ENCODE measurements at places on chromosomes 12 and 14. TPM values are rescaled to one million over a fixed set of nuclear protein-coding genes. Genes with fewer than 3 reads are reported as not detected.

GYS2 gene
- total RNA-seq, result not detected

AQP2 gene
- not detected for total RNA-seq

MYO1A gene
- 19.3 TPM for total RNA-seq

FAM181A gene
- not detected for total RNA-seq

NRXN3 gene
- 0.29 TPM for total RNA-seq

- no peak for DNase-seq
Observed at GRCh38 chr12:132393245-132393795, 63.9 kb upstream of the GALNT9 start.

DNA sequence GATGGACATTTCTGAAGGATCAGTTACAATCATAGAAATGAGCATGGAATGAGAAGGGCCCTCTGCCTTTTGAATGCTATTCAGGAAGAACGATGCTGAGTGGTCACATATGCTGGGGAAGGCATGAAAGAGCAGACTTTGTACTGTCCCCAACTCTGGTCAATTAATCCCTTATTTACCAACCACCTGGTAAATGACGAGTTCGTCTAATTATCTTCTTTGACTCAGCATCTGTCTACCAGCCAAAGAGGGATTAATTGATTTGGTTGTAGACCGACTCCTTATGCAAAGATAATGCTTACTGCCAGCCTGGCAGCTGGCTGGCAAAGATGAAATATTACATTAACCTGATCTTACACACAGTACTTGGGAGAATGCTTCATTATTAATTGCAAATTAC is 152.2 kb downstream of the CHST11 start:
- no peak for DNase-seq

DNA sequence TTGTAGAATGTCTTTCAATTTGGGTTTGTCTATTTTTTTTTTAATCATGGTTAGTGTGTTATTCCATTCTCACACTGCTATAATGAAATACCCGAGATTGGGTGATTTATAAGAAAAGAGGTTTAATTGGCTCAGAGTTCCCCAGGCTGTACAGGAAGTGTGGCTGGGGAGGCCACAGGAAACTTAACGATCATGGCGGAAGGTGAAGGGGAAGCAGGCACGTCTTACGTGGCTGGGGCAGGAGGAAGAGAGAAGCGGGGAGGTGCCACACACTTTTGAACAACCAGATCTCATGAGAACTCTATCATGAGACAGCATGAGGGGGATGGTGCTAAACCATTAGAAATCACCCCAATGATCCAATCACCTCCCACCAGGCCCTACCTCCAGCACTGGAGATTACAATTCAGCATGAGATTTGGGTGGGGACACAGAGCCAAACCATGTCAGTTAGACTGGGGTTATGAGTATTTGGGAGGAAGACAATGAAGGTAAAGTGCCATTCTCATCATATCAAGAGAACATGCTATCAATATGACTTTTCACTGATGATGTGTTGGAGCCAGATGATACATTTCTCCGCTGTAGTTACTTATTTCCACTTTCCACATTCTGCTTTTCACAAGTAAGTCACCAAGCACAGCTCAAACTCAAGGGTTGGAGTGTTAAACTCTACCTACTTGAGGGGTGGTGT is 45.8 kb downstream of the AP5M1 start:
- DNase-seq, result no peak

DNA sequence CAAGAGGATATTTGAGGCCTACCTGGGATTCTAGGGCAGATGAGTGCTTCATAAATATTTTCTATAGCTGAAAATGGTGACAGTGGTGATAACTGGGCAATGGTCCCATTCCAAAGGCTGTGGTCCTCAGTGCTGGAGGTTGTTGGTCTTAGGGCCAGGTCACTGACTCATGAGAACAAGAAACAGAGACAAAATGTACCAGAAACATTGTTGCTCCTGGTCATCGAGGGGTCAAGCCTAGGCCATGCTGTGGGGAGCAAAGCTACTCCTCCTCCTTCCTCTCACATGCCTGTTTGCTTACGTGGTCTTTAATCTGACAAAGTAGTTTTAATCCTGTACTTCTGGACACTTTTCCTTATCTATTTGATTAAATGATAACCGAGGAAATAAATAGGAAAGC is 33.8 kb downstream of the ERG28 start:
- no peak for DNase-seq

DNA sequence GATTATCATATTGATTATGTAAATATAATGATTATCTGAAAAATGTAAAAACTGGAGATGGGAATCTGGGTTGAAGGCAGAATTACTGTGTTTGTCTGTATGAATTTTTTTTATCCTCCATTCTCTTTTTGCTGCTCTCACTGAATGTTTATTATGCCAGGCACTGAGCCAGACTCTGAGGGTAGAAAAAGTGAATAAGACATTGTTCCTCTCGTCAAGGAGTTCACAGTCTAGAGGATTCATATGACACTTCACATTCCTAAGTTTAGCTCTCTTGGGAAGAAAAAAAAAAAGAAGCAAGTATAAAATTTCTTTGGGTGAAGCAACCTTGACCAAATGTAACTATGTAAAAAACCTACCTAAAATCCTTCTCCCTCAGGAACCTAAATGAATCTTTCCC is 120.9 kb upstream of the LMO3 start:
- DNase-seq, result no peak

DNA sequence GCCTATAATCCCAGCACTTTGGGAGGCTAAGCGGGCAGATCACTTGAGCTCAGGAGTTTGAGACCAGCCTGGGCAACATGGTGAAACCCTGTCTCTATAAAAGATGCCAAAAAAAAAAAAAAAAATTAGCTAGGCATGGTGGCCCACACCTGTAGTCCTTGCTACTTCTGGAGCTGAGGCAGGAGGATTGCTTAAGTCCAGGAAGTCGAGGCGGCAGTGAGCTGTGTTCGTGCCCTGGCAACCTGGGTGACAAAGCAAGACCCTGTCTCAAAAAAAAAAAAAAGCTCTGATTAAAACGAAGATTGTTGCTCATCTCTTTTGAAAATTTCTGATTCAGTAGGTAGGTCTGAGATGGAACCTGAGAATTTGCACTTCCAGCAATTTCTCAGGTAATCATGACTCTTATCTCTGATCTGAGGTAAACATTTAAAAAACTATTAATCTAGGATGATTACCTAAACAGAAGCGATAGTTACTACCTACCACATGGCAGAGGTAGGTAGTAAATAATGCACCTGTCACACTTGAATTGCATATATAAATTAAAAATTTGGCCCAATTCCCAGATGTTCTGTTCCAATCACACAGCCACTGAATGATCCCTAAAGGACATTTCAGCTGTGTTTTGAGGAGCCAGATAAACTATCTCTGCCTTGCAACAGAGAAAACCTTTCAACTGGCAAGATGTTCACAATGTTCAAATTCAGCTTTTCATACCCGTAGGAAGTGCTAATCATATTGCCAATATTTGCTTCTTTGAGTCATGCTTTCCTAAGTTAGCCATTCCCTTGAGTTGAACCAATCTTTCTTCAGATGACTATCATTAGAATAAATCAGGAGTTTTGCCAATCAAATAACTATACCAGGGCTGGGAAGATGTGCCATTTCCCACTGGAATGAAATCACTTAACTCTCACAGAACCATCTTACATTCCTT is 4.2 kb upstream of the TEP1 start:
- DNase-seq, result no peak

- no peak for DNase-seq
Observed at GRCh38 chr14:33343016-33343415, 404.3 kb downstream of the NPAS3 start.

DNA sequence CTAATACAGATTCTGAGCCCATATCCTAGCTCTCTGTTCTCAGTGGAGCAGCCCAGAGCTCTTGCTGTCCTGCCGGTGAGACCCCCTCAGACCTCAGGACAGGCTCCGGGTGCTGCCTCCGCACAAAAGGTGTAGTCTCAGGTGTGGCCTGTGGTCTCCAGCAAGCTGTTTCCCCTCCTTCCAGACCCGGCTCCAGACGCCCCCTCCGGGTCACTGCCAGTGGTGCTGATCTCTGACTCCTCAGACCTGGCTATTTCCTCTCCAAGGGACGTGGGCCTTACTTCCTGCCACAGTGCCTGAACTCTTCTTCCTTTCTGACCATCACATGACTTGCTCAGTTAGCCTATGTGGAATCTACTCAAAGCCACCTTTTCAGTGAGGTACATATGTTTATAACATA is 337.5 kb downstream of the GLT1D1 start:
- no peak for DNase-seq

- DNase-seq, result no peak
Observed at GRCh38 chr12:2284321-2284813, 231.6 kb downstream of the CACNA1C start.

DNA sequence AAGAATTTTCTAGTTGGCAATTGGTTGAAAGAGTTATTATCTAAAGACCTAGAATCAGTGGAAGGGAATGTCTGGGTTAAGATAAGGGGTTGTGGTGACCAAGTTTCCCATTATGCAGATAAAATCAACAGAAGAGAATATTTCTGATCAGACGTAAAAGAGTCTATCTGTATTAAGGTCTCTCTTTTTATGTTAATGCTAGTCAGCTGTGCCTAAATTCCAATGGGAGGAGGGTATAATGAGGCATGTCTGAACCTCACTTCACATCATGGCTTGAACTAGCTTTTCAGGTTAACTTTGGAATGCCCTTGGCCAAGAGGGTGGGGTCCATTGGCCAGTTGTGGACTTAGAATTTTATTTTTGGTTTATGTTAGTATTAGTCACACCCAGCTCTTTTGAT is 34.3 kb upstream of the CHST11 start:
- no peak for DNase-seq

DNA sequence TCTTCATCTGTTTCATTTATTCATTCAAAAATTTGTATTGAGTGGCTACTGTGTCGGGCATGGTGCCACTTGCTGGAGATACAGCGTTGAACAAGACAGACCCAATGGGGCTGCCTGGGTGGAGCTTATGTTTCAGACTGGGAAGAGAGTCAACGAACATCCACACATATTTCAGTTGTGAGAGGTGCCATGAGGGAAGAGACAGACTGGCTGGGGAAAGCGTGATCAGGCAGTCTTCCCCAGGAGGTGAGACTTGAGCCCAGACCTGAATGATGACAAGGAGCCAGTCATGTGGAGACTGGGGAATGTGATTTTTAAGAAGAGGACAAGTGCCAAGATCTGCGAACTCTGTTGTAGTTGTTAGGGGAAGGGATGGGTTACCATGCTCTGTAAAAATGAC is 12.2 kb downstream of the BICD1 start:
- no peak for DNase-seq

GRCh38 chr12:21451529-21451928 is 14.1 kb downstream of the PYROXD1 start:
- DNase-seq, result no peak

GRCh38 chr14:81206115-81206514 is 14.6 kb downstream of the GTF2A1 start:
- DNase-seq, result no peak

DNA sequence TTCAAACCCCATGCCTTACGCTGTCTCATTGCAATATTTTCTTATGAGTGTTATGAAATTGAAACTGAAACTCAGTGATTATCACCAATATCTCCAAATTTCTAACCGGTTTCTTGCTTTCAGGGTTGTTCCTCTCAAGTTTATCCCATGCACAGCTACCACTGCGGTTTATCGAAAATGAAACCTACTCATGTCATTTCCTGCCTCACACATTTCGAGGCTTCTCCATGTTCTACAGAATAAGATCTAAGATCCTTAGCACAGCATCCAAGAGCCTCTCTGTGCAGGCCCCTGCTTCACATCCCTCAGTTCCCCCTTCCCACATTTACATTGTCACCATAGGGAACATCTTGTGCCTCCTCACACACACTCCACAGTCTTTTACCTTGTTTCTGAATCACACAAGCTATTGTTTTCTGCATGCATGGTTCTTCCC is 45.5 kb upstream of the FAR2 start:
- DNase-seq, result peak; percentile 47

GRCh38 chr14:102922490-102923200 is at the start of gene AMN:
Gene AMN, plus strand, starts transcription at chr14:102922663. Its CDS starts 26 bp downstream, at chr14:102922689.
- no peak for DNase-seq

GRCh38 chr12:101931498-101932326 is 54.3 kb downstream of the DRAM1 start:
- no peak for DNase-seq

DNA sequence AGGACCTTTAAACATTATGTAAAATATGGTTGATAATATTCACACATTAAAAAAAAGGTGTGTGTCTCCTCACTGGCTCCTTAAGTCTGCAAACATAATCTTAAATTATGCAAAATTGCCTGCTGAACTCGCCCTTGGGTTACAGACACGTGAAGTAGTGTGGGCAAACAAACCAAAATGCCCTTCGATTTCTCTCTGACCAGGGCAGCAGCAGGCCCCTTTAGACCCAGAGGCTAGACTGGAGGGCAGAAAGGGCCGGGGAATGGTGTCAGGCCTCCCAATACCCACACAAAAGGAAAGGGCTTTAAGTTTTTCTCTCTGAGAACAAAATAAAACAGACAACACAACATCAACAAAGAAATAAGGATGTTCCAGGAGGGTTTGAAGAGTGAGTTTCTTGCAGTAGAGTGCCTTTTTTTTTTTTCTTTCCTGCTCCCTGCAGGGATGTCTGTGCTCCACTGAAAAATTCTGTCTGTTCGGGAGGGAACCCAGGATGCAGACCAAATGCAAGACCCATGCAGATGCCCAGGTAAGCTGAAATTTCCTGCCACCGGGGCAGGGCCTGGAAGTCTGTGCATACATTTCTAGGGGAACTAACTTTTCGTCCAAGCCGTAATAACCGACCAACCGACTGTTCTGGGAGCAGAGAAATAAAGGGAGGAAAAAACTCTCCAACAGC is 1.7 kb downstream of the TBX3 start:
- no peak for DNase-seq

- DNase-seq, result no peak
Observed at GRCh38 chr12:85627584-85627983, 208.6 kb downstream of the RASSF9 start.

GRCh38 chr12:98870504-98870903 is 225.4 kb downstream of the APAF1 start:
- peak; percentile 11 for DNase-seq

GRCh38 chr14:81273521-81273920 is 52.8 kb upstream of the GTF2A1 start:
- DNase-seq, result no peak

- no peak for DNase-seq
Observed at GRCh38 chr12:62191491-62192179, 68.6 kb upstream of the USP15 start.

GRCh38 chr12:99055299-99055698 is 410.2 kb downstream of the APAF1 start:
- DNase-seq, result no peak

GRCh38 chr12:79114896-79115295 is 250.3 kb downstream of the SYT1 start:
- no peak for DNase-seq

DNA sequence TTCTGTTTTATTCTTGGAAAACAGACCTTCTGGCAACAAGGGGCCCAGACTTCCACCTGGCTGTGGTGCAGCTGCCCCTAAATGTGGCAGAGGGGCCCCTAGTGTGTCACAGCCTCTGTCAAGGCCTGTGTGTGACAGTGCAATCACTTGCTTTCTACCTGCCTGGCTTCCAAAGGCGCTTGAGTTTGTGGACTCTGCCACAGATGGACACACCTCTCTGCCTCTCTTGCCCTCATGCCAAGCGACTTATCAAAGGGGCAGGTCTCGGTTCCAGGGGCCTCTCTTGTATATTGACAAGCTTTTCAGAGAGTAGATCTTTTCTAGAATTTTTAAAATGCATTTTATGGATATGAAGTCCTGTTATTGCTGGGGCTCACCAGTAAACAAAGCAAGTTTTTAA is 217.2 kb downstream of the SLC15A4 start:
- no peak for DNase-seq

All from stomach (tissue), 19 donors.